Stimulated activated CD8-positive, alpha-beta memory T cell treated with anti-CD3 and anti-CD28 coated beads, Interleukin-7, amount 100 ng/mL, for 24 hours (primary cell): ENCODE measurements at places on chromosomes 5 and 9.

DNA sequence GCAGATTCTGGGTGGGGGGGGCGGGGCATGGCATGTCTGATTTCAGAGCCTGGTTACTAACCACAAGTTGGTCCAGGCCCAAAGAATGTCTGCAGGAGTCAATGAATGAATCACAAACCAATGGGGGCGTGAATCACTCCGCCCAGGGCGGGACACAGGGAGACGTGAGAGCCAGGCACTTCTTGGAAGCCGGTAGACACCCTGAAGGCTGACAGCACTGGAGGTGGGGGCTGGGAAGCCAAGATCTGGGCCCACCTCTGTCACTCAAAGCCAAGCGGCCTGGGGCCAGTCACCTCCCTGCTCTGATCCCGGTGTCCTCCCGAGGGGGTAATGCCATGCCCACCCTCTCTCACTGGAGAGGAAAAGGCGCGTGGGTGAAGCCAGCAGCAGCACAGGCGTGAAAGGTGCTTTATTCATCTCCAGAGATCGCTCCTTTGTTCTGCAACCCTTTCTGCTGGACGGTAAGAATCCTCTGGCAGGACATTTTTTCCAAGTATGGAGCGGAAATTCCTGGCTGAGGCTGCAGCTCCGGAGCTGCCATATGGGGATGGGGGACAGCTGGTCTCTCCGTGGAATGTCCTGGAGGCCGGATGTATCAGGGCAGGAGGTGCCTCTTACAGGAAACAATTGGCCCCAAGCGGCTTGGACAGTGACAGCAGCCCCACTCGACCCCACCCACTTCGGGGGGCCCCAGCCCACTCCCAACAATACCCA lies 85.0 kb downstream of the STK10 start:
- no peak for DNase-seq

GRCh38 chr9:17063535-17064135 lies 71.2 kb upstream of the CNTLN start:
- DNase-seq: no peak

DNA sequence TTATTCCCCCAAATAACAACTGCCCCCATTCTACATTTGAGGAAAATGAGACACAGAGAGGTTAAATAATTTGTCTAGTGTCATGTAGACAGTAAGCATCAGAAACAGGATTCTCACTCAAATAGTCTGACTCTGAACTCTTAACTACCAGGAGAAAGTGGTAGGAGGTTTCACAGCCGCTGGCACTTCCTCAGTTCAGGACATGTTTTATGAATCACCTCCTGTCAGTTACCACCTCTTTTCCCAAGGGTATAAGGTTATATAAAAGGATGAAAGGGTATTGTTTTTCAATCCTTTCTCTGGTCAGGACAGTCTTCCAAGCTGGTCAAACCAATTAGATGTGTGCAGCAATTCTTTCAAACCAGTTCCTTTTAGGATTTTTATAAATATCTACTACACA lies 52.1 kb downstream of the TSSK1B start:
- no peak for DNase-seq

GRCh38 chr5:167271081-167271480 lies 1020.4 kb upstream of the WWC1 start:
- no peak for DNase-seq

GRCh38 chr9:114378016-114378415 lies 9.8 kb downstream of the AKNA start:
- DNase-seq: no peak

DNA sequence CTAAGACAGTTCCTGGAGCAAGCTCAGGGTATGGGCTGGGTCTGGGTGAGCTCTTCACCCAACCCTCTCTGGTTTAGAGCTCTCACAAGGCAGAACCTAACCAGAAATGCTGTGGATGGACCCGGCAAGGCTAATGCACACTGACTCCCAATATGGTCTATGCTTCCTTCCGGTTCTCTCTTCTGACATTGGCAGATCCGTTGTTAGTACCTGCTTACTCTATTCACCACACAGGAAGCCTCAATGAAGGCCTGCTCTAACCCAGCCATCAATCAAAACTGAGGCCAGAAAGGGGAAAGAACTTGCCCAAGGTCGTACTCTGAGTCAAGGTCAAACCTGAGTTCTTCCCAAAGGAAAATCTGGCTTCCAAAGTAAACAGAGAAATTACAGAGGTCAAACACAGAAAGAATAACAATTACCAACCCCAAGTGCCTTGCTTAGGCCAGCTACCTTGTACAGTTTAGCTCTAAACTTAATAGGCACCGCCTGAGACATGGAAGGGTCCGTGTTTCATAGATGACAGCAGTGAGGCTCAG lies 46.0 kb upstream of the AKNA start:
- DNase-seq: no peak

DNA sequence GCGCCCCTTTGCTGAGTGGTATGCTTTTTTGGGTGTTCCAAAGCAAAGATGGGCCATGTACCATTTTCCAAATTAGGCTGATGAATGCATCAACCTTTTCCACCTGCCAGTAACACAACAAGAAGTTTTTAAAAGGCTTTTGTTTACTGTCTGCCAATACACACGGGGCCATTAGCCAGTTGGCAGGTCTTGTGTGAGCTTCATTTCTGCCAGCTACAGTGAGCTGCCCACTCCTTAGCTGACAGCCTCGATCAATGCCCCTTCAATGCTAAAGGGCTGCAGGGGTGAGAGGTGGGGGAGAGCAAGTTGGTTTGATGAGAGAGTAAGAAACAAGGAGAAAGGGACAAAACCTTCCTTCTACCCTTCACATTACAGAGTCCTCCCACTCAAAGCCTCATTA lies 128.7 kb downstream of the C5orf15 start:
- no peak for DNase-seq

- no peak for DNase-seq
These were observed 4.9 kb upstream of the ADRA1B start for GRCh38 chr5:159911349-159911748.

DNA sequence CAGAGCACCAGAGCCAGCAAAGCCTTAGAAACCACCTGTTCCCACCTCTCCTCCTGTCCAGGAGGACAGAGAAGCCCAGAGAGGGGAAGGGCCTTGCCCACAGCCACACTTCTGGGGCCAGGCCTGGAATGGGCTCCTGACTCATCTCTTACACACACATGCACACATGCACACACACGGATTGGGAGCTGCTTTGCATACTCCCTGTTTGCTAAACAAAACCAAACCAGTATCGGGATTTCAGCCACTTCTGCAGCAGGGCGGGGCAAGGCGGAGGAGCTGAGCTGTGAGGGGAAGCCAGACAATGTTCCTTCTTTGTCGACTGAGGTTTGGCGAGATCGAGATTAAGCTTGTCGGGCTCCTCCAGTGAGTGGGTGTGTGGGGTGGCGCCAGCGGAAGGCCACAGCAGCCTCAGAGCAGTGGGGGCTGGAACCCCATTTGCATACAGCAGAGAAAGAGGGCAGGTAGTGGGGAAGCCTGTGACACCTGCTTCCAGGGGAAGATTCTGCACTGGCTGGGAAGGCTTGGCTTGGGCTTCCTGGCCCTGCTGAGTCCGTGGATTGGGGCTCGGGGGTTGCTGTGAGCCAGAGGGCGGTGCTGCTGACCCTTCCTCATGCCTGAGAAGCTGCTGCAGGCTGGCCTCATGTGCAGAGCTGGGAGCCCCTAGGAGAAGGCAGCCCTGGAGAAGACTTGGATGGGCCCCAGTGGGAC lies 16.1 kb downstream of the GFI1B start:
- DNase-seq: no peak

DNA sequence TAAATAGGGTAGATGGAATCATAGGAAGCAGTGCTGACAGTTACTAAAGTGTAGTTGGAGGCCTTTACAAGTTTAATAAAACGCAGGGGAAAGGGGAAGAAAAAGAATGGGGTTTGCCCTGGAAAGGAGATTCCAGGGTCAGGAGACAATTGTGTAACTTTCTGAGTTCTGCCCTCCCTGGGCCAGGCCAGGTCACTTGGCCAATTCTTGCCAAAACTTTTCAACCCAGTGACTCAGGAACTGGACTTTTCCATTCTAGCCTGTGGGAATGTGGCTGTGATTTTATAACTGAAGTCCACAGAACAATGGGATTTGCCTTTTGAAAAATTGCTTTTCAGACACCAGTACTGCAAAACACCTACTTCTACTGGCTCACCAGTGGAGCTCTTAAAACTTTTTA lies 289.8 kb upstream of the ANKRD55 start:
- DNase-seq: no peak

GRCh38 chr9:99114049-99114440 lies 9.1 kb downstream of the TGFBR1 start:
- DNase-seq: no peak

- DNase-seq: peak; percentile 40
These were observed 992 bp upstream of the RPP25L start for GRCh38 chr9:34612788-34613390.

DNA sequence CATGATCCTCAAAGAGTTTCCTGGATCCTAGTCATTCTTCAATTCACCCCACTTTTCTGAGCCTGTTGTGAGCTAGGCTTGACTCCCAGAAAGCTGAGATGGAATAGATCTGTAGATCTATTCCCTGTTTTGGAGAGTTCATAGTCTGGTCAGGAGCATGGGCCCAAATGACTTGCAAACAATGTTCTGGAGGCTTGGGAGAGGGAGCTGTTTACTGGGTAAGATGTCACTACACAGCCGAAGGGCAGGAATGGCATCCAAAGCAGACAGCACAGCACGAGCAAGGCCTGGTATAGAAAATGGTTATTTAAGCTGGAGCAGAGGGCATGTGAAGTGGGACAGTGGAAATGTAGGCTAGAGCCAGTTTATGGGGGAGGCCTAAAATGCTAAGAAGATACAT lies 152.5 kb upstream of the ALDH1B1 start:
- DNase-seq: no peak

- DNase-seq: no peak
These were observed 19.9 kb downstream of the ABITRAM start for GRCh38 chr9:108953983-108954574.

GRCh38 chr5:34657988-34658387 lies 1.9 kb downstream of the RAI14 start:
- no peak for DNase-seq

DNA sequence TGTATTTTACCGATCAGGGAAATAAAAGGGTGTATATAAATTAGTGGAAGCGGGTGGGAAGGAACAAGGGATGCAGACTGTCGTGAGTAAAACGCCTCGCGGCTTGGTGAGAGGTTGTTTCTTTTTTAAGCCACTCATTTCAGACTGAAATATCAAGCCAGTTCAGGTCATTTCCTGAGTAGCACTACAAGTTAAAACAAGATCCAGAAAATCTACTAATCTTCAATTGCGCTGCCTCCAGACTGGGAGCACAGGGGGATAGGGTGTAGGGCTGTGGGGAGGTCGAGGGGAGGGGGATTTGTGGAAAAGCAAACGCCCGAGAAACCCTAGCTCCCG lies 140.8 kb downstream of the TSSK1B start:
- DNase-seq: no peak

GRCh38 chr5:89908876-89909275 lies 500.7 kb downstream of the CETN3 start:
- DNase-seq: no peak

DNA sequence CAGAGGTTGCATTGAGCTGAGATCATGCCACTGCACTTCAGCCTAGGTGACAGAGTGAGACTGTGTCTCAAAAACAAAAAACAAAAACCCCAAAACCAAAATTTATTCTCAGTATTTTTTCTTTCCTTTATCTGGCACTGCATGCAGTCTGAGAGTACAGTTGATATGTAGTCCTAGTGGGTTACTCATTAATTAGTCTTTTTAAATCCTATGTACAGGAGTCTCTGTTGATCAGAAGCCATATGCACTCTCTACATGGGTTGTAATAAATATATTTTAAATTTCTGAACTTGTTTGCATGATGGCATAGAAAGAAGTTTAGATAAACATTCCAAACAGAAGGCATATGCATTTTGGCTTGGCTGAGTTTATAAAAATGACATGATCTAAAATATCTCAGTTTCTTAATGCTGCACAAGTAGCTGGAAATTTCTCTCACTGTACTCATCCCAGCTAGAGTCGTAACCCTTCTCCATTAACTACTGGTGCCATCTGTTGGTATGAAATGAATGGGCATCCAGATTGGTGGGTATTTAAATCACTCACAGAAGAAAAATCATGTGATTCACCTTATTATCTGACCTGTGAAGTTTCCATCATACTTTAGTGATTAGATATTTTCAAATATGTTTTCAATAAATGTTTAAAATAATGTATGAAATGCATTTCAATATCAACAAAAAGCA lies 284.8 kb downstream of the CTNND2 start:
- DNase-seq: no peak

DNA sequence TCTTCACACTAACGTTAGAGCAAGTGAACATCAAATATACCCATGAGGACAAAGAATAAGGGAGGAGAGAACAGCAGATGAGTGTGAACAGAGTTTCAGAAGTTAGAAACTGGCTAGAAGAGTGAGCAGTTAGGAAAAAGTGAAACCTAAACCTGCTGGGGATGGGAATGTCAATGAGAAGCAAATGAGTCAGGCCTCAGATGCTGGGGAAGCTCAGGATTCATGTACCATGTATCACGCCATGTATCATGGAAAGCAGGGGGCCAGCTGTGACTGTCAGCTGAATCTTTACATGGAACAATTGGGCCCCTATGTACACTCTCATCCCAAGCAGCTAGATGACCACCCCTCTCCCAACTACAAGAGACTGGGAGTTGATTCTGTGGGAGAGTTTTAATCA lies 16.2 kb downstream of the GDF9 start:
- DNase-seq: no peak
